ENCODE measurements at places on chromosomes 16 and 17. TPM values are rescaled to one million over a fixed set of nuclear protein-coding genes. Genes with fewer than 3 reads are reported as not detected.

The MT1A gene
- not detected for total RNA-seq

The CACNG3 gene
- total RNA-seq: not detected

The VAC14 gene
- total RNA-seq: 30.7 TPM

The NOTUM gene
- total RNA-seq: not detected

The RGS11 gene
- total RNA-seq: 4.0 TPM

The ASB16 gene
- total RNA-seq: 0.33 TPM
